ENCODE measurements at places on chromosomes 11 and 22.

DNA sequence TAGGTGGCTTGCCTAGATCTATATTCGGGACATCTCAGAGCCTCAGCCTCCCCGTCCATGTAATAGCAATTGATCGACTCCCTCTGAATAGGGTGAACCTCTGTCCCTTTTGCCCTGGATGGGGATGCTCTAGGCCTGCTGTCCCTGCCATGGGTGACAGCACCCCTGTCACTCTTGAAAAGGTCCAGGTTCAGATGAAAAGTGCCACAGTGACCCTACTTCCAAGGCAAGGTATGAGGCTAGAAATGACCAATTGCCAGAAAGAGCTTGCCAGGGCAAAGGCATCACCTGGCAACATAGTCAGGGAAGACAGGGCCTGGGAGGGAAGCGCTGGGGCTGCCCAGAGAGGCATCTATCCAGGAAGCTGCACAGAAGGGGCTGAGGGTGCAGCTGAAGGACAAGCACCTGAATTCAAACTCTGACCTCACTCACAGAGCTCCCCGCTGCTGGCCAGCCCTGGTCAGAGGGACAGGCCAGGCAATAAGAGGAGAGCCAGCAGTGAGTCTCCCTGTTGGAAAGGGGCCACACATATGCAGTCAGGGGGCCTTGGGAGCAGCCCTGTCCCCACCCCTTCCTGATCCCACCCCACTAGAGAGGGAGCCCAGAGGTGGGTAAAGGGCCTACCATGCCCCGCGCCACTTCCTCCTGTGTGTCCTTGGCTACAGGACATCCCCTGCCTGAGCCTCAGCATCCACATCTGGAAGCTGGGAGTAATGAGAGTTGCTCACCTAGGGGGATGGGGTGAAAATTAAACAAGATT lies 9.0 kb upstream of the APOBEC3A start:
- DNase-seq, result no peak

- DNase-seq, result no peak
These were observed 14.5 kb downstream of the PHF21A start for GRCh38 chr11:46106530-46107407.

DNA sequence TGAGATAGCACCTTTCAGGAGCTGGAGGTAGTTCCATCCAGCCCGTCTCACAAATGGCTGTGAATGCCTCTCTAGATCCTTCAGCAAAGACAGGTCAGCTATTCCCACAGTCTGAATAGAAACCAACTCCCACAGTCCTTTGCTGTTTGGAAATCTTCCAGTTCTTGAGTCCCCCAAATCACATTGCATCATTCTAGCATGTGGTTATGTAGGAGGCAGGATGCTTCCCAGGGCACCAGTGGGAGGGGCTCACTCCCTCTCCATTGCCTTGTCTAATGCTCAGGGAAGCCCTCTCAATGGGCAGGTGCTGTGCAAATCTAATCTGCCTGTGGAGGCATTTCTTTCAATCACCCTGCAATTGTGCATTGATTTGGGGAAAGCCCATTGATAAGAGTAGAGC lies 14.6 kb downstream of the NAV2 start:
- DNase-seq, result no peak

GRCh38 chr11:2298795-2299761 lies 2.6 kb downstream of the C11orf21 start:
- DNase-seq, result no peak

GRCh38 chr11:33064866-33065265 lies 25.5 kb downstream of the TCP11L1 start:
- no peak for DNase-seq

All from central memory CD4-positive, alpha-beta T cell (primary cell).